Activated CD4-positive, alpha-beta T cell treated with anti-CD3 and anti-CD28 coated beads, Interleukin-2, amount 50 U/mL, for 1 hour (primary cell): ENCODE measurements at places on chromosomes 1 and 21.

- no peak for DNase-seq
Observed at GRCh38 chr1:116571215-116571919, 541 bp upstream of the CD58 start.

DNA sequence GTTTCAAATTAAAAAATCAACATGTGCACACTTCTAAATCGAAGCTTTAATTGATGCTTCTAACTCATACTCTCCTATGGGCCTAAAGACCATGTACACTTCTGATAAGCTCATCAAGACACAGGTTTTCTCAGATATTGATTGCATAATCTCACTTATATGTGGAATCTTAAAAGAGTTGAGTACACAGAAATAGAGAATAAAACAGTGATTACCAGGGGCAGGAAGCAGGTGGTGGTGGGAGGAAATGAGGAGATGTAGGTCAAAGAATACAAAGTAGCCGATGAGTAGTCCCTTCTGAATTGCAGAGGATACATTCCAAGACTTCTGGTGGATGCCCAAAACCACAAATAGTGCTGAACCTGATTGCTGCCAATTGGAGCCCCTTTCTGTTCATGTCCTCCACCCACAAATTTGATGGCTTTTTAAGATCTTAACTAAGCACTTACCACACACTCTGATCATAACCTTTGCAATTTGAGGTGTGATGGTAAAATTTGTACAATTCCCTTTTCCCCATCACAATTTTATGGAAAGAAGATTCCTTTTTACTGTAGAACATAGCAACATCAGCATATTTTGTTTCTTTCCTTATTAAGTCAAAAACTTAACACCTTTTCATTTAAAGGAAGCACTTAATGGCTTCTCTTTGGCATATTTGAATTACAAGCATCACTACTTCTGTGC is 3.3 kb upstream of the CD1B start:
- no peak for DNase-seq

- no peak for DNase-seq
Observed at GRCh38 chr1:173405281-173405680, 71.9 kb upstream of the PRDX6 start.

- no peak for DNase-seq
Observed at GRCh38 chr1:223041481-223041880, 101.6 kb downstream of the TLR5 start.

GRCh38 chr1:186569856-186570255 is 108.9 kb upstream of the PDC start:
- DNase-seq = no peak

- peak; percentile 10 for DNase-seq
Observed at GRCh38 chr1:210250998-210251679, 18.5 kb downstream of the SERTAD4 start.

- no peak for DNase-seq
Observed at GRCh38 chr1:92096317-92096716, 16.2 kb downstream of the BTBD8 start.
